ENCODE measurements at places on chromosomes 4 and X.

GRCh38 chr4:79073471-79073870 lies 134.2 kb upstream of the PAQR3 start:
- no peak for DNase-seq

DNA sequence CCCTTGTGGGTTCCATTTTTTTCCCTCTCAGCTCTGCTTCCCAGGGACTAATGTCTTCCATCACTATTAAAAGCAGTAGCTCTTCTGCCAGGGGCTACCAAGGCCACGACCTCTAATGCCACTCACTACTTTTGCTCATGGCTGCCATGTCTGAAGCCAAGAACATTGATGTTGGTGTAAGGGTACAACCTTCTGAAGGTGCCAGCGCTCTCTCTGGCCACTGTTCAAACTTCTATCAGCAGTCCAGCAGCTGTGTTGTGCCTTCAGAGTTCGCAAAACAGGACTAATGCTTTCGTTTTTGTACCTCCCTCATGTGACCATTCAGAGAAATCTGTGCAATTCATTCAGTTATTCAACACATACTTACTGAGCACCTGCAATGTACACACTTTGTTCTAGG lies 121.5 kb upstream of the ENPEP start:
- DNase-seq, result no peak

GRCh38 chrX:118498351-118498750 lies 2.7 kb downstream of the DOCK11 start:
- no peak for DNase-seq

DNA sequence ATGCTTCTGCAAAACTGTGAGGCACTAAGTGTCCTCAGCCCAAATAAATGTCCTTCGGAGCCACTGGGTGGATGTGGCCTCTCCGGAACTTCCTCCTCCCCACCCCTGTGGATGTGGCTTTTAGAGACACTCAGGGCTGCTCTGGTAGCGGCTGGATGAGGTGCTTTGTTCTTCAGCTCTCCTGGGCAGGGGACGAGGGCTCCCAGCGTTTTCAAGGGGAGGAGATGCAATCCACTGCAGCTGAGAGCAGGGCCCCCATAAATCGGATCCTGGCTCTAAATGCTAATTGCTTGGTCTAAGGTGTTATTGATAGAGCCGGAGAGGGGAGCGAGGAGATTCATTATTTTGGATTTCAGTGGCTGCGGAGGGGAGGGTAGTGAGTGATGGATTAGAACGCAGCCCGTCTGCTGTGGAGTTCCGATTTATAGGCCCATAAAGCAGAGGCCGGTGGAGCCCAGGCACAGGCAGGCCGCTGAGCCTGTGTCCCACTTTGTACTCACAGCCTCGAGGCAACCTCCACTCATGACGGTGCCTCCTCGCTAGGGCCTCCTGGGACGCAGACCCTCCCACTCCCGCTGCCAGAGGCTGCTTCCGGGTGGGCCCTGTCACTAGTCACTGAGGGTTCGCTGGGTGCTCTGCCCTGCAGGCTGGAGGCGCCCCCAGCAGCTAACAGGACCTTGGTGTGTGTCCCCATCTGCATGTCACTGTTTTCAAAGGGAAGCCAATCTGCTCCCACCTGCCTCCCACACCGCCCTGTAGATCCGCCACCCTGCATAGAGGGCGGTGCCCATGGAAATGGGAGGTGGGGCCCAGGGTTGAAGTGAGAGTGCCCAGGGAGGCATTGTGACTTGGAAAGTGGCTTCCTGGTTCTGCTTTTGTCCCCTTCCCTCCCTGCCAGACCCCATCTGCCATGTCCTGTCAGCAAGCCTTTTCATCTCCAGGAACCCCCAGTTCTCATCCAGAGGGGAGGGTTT lies 135.4 kb upstream of the PSAPL1 start:
- no peak for DNase-seq

DNA sequence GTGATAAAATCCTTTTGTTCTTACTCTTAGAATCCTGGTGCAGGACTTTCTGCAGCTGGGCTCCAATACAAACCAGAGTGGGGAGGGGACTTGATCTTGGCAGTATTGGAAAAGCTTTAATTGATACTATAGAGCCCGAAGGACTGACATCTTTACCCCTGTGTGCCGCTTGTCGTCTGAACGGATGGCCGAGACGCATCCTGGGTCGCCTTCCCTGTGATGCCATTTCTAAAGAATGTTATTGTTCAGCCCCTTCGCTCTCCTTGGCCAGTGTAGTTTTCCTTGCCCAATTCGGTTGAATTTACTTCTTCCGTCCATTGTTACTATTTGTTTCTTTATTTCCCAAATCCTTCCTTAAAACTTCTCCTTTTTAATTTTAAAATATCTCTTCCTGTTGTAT lies 80.9 kb downstream of the CLDN34 start:
- DNase-seq, result no peak
